ENCODE measurements at places on chromosomes 7 and 10. TPM values are rescaled to one million over a fixed set of nuclear protein-coding genes. Genes with fewer than 3 reads are reported as not detected.

Gene GALNT17
- 38.2 TPM for polyA plus RNA-seq

Gene CPEB3
- not detected for polyA plus RNA-seq

Gene MYOZ1
- 240 TPM for polyA plus RNA-seq

Gene ANKRD61
- polyA plus RNA-seq = 0.76 TPM

Gene FBXW4
- 55.3 TPM for polyA plus RNA-seq

Measured in muscle of arm (tissue), 14 donors.